ENCODE measurements at places on chromosomes 2 and 18. TPM values are rescaled to one million over a fixed set of nuclear protein-coding genes. Genes with fewer than 3 reads are reported as not detected.
A peak's percentile ranks its signal among the peaks of the same experiment; 100 is the strongest.

OSR1 gene
- total RNA-seq: 1.6 TPM

CTIF gene
- total RNA-seq: 37.3 TPM

LINC00305 gene
- total RNA-seq: not detected

BUB1 gene
- 1.8 TPM for total RNA-seq

TPO gene
- total RNA-seq: not detected

MAL gene
- 477 TPM for total RNA-seq

BMP10 gene
- total RNA-seq: not detected

SERPINB10 gene
- not detected for total RNA-seq

NPPC gene
- total RNA-seq: not detected

COMMD1 gene
- total RNA-seq: 38.5 TPM

PAX8 gene
- 607 TPM for total RNA-seq

UGT1A10 gene
- total RNA-seq: not detected

MTIF2 gene
- 27.3 TPM for total RNA-seq

AGXT gene
- 0.09 TPM for total RNA-seq

VIL1 gene
- total RNA-seq: 9.0 TPM

CSRNP3 gene
- 6.4 TPM for total RNA-seq

TMX3 gene
- total RNA-seq: 52.7 TPM

CFAP65 gene
- total RNA-seq: 2.0 TPM

UGT1A9 gene
- total RNA-seq: 1.4 TPM

ANKRD30B gene
- not detected for total RNA-seq

PLB1 gene
- 6.8 TPM for total RNA-seq

GRCh38 chr2:199258291-199258690 lies 199.4 kb downstream of the SATB2 start:
- no peak for DNase-seq
- H3K4me1 ChIP-seq: no peaks in the 10 kb centered on the region
- H3K36me3 ChIP-seq: no peaks in the 10 kb centered on the region

- no peaks in the 10 kb centered on the region for H3K4me1 ChIP-seq
- H3K4me3 ChIP-seq: no peak overlapping the region
- H3K27me3 ChIP-seq: no peaks in the 10 kb centered on the region
- no peaks in the 10 kb centered on the region for H3K36me3 ChIP-seq
- no peak overlapping the region for H3K27ac ChIP-seq
Measured at GRCh38 chr2:179239195-179239594, 25.4 kb downstream of the SESTD1 start.

DNA sequence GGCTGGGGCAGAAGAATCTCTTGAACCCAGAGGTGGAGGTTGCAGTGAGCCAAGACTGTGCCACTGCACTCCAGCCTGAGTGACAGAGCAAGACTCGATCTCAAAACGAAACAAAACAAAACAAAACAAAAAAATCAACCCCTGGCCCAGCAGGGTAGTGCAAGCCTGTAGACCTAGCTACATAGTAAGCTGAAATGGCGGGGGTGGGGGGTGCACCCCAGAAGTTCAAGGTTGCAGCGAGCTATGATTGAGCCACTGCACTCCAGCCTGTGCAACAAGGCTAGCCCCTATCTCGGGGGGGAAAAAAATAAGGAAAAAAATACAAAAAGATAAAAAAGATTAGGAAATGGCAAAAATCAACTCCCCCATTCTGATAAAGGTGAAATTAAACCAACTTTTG lies 6.4 kb downstream of the ATL2 start:
- H3K27ac ChIP-seq: no peak overlapping the region
- DNase-seq: no peak
- no peak overlapping the region for H3K4me3 ChIP-seq
- H3K36me3 ChIP-seq: no peaks in the 10 kb centered on the region
- no peaks in the 10 kb centered on the region for H3K27me3 ChIP-seq
- H3K4me1 ChIP-seq: peaks cover 15% of the 10 kb centered on the region

DNA sequence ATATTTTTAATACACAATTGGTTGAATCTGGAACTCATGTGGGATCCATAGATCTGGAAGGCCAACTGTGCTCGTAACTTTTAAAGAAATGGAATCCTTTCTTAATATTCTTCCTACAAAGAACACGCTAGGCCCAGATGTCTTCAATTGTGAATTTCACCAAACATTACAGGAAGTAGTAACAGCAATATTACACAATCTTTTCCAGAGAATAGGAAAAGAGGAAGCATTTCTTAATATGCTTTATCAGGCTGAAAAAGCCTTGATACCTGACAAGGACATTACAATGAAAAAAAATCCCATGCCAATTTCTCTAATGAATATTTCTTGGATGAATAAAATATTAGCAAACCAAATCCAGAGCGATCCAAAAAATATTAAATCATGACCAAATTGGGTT lies 80.3 kb upstream of the HAAO start:
- H3K36me3 ChIP-seq: no peaks in the 10 kb centered on the region
- no peak overlapping the region for H3K4me3 ChIP-seq
- DNase-seq: no peak
- H3K27me3 ChIP-seq: no peaks in the 10 kb centered on the region
- H3K27ac ChIP-seq: no peak overlapping the region
- H3K4me1 ChIP-seq: peaks cover 18% of the 10 kb centered on the region

GRCh38 chr2:70247364-70248180 lies 856 bp downstream of the TIA1 start:
- peak overlapping the region; percentile 100 for H3K4me3 ChIP-seq
- no peaks in the 10 kb centered on the region for H3K36me3 ChIP-seq
- peaks cover 8% of the 10 kb centered on the region for H3K4me1 ChIP-seq
- peak overlapping the region; percentile 98 for H3K27ac ChIP-seq
- H3K27me3 ChIP-seq: no peaks in the 10 kb centered on the region

- H3K36me3 ChIP-seq: no peaks in the 10 kb centered on the region
- no peaks in the 10 kb centered on the region for H3K27me3 ChIP-seq
- no peaks in the 10 kb centered on the region for H3K4me1 ChIP-seq
Measured at GRCh38 chr2:126496493-126496892, 159.5 kb upstream of the GYPC start.

DNA sequence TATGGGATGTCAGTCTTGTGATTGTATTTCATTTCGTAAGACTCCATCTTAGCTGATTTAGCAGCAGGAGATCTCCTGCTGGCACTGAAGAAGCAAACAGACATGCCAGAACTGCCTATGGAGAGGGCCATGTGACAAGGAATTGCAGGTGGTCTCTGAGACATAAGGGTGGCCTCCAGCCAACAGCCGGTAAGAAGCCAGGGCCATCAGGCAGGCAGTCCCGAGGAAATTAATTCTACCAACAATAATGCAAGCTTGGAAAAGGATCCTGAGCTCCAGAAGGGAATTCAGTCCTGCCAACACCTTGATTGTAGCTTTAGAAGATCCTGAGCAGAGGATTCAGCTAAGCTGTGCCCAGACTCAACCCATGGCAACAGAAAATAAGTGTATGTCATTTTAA lies 87.1 kb upstream of the DNAJC10 start:
- no peak for DNase-seq
- no peaks in the 10 kb centered on the region for H3K27me3 ChIP-seq
- H3K4me3 ChIP-seq: no peak overlapping the region

DNA sequence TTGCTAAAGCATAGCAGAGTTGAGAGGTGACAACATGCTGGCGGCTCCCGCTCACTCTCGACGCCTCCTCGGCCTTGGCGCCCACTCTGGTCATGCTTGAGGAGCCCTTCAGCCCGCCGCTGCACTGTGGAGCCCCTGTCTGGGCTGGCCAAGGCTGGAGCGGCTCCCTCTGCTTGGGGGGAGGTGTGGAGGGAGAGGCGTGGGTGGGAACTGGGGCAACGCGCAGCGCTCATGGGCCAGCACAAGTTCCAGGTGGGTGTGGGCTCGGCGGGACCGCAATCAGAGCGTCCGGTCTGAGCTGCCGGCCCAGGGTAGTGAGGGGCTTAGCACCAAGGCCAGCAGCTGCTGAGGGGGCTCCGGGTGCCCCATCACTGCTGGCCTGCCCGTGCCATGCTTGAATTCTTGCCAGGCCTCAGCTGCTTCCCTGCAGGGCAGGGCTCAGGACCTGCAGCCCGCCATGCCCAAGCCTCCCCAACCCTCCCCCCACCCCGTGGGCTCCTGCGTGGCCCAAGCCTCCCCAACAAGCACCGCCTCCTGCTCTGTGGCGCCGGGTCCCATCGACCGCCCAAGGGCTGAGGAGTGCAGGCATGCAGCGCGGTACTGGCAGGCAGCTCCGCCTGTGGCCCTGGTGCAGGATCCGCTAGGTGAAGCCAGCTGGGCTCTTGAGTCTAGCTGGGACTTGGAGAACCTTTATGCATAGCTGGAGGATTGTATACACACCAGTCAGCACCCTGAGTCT lies 2052.8 kb upstream of the CELF4 start:
- no peaks in the 10 kb centered on the region for H3K27me3 ChIP-seq
- no peak overlapping the region for H3K27ac ChIP-seq
- no peaks in the 10 kb centered on the region for H3K4me1 ChIP-seq
- H3K4me3 ChIP-seq: no peak overlapping the region
- peak; percentile 56 for DNase-seq
- H3K36me3 ChIP-seq: no peaks in the 10 kb centered on the region

DNA sequence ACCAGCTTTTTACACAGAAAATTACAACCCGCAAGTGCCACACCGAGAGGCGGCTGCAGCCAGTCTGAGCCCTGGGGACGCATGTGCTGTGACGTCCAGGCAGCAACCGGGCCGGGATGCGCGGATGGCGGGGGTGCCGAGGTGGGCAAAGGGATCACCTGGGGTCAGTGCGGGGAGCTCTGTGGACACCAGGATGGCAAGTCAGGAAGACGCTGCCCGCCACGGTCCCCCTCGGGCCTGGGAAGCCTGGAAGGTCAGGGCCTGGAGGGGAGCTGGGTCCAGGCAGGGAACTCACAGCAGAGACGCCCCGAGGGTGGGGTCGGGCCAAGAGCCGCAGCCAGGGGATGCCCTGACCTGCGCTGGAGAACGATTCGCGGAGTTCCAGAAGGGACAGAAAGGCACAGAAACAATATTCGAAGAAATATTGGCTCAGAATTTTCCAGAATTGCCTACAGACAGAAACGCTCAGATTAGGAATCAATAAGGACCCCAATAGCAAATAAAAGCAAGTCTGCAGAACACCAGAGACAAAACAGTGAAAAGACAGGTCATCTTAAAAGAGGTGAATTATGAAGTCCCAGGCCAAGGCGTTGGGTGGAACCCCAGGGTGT lies 11.7 kb upstream of the KIF1A start:
- H3K4me1 ChIP-seq: peaks cover 5% of the 10 kb centered on the region
- no peak for DNase-seq
- no peaks in the 10 kb centered on the region for H3K36me3 ChIP-seq
- no peak overlapping the region for H3K27ac ChIP-seq

- no peak overlapping the region for H3K27ac ChIP-seq
- H3K27me3 ChIP-seq: no peaks in the 10 kb centered on the region
- H3K4me3 ChIP-seq: no peak overlapping the region
- no peak for DNase-seq
- H3K4me1 ChIP-seq: no peaks in the 10 kb centered on the region
Measured at GRCh38 chr18:65651192-65651591, 99.6 kb upstream of the CDH7 start.

- no peaks in the 10 kb centered on the region for H3K36me3 ChIP-seq
- H3K4me3 ChIP-seq: no peak overlapping the region
- H3K27ac ChIP-seq: no peak overlapping the region
- H3K27me3 ChIP-seq: no peaks in the 10 kb centered on the region
- peaks cover 3% of the 10 kb centered on the region for H3K4me1 ChIP-seq
Measured at GRCh38 chr18:43876286-43876685, 599.0 kb upstream of the SYT4 start.

GRCh38 chr18:78420116-78420515 lies 559.5 kb upstream of the SALL3 start:
- DNase-seq: no peak
- H3K4me3 ChIP-seq: no peak overlapping the region
- H3K36me3 ChIP-seq: no peaks in the 10 kb centered on the region
- H3K4me1 ChIP-seq: no peaks in the 10 kb centered on the region

GRCh38 chr2:241197947-241198346 lies 9.5 kb downstream of the ANO7 start:
- H3K4me1 ChIP-seq: no peaks in the 10 kb centered on the region
- H3K36me3 ChIP-seq: no peaks in the 10 kb centered on the region
- no peaks in the 10 kb centered on the region for H3K27me3 ChIP-seq
- DNase-seq: no peak
- no peak overlapping the region for H3K27ac ChIP-seq

DNA sequence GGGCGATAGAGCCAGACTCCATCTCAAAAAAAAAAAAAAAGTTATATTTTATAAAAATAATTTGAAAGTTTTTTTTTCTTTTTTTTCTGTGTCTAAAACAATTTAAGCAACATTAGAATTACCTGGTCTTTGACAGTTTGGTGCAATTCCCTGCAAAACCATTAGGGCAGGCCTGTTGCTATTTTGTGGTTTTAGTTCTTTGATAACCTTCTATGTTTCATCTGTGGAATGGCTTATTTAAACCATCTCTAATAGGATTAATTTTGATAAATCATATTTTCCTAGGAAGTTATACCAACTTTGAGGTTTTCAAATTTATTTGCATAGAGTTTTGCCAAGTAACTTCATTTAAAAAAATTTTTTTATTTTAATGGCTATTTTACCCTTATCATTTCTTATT lies 141.2 kb upstream of the TWIST2 start:
- H3K36me3 ChIP-seq: no peaks in the 10 kb centered on the region
- DNase-seq: no peak
- no peaks in the 10 kb centered on the region for H3K27me3 ChIP-seq
- no peak overlapping the region for H3K4me3 ChIP-seq
- no peaks in the 10 kb centered on the region for H3K4me1 ChIP-seq

DNA sequence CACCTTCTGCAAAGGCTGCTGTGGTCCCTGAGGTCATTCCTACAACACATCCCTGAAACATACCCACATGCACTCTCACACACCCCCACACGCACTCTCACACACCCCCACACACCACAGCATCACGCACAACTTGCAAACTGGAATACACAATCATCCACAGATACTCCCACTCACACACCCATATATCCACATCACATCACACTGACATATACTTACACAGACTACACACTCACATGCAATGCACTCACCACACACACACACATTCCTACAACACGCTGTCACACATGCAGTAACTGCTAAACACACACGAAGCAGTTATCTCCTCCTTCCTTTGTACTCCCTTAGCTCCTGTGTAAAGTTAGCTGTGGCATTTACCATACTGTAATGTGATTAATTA lies 57.1 kb upstream of the PKDCC start:
- peak; percentile 58 for DNase-seq
- no peaks in the 10 kb centered on the region for H3K27me3 ChIP-seq
- H3K36me3 ChIP-seq: no peaks in the 10 kb centered on the region
- no peak overlapping the region for H3K4me3 ChIP-seq
- no peak overlapping the region for H3K27ac ChIP-seq

DNA sequence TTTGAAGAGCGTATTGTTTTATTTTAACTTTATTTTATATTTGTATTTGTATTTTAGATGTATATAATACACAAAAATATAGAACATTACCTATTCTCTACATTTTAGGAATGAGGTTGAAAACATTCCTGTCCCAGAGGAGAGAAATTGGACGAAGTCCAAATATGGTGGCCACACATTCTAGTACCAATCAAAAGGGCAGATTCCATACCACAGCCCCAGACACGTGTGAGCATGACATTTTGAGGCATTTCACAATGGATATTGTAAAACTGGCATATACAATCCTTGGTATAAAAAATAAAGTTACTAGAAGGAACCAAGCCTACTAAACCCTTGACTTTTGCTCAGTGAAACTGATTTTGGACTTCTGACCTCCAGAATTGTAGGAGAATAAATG lies 50.6 kb downstream of the C2orf76 start:
- no peaks in the 10 kb centered on the region for H3K27me3 ChIP-seq
- H3K36me3 ChIP-seq: no peaks in the 10 kb centered on the region
- no peak overlapping the region for H3K4me3 ChIP-seq
- H3K4me1 ChIP-seq: peaks cover 9% of the 10 kb centered on the region

Data from kidney (tissue), 22 donors.